Naive thymus-derived CD8-positive, alpha-beta T cell (primary cell): ENCODE measurements at places on chromosomes 7 and 10.

DNA sequence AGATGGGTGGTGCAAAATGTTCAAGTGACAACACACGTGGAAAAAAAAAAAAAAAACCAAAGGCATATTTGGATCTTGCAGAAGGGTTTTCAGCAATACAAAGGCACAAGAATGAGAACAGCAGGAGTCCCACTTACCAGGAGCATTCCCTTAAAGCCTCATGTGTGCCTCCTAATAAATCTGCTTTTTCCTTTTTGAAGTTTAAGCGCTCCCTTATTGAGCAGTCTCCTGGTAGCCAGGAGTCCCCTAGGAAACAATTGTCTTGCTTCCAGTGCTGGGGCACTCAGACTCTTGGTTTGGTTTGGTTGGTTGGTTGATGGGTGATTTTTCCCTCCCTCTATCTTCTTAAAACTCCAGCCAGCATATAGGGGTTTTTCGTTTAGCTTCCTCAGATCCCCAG, 321.8 kb upstream of the NFE2L3 start:
- DNase-seq = no peak

DNA sequence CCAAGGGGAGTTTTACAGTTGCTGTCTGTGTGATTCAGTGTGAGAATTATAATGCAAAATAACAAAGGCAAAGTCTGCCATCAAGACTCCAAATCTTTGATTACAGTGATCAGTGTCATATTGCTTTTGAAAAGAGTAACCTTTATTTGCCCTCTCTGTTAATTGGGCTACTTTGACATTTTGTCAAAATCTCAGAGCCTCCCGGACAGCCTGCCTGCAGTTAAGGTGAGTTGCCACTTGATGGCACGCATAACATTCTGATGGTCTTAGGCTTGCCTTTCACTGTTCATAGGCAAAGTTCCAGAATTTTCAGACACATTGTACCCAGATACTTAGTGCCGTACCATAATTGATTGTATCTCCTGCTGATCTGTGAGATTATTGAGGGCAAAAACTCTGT, 253.5 kb downstream of the ABCA13 start:
- DNase-seq = no peak

DNA sequence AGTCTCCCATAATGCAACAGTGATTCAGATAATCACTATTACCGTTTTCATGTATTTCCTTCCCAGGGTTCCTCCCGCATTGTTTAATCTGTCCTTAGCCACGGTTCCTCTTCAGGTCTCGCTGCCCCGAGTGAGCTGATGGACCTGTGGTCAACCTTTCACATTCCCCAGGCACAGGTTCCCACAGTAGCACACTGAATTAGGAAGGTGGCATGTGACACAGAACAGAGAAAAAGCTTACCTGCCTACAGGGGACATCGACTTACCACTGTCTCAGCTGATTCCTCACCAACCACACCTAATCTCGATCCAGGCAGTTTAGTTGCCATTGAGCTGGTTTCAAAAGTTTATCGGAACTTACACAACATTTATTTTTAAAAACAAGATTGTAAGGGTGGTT, 72.2 kb downstream of the MTURN start:
- no peak for DNase-seq

DNA sequence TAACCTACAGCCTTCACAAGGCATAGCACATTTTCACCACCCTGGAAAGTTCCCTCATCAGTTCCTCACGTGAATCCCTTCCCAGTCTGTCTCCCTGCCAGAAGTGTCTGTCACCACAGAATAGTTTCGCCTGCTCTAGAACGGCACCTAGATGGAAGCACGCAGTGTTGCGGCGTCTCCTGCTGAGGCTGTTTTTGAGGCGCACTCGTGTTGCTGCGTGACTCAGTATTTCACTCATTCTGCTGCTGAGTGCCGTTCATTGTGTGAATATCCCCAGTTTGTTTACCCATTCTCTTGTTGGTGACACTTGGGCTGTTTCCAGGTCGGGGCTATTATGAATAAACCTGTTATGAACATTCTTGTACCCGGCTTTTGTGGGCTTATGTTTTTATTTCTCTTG, 12.8 kb downstream of the NOS3 start:
- DNase-seq = no peak

GRCh38 chr10:101063050-101063525, 1.3 kb downstream of the KAZALD1 start:
- DNase-seq = no peak

GRCh38 chr7:115449689-115450088, 527.8 kb downstream of the MDFIC start:
- DNase-seq = no peak

DNA sequence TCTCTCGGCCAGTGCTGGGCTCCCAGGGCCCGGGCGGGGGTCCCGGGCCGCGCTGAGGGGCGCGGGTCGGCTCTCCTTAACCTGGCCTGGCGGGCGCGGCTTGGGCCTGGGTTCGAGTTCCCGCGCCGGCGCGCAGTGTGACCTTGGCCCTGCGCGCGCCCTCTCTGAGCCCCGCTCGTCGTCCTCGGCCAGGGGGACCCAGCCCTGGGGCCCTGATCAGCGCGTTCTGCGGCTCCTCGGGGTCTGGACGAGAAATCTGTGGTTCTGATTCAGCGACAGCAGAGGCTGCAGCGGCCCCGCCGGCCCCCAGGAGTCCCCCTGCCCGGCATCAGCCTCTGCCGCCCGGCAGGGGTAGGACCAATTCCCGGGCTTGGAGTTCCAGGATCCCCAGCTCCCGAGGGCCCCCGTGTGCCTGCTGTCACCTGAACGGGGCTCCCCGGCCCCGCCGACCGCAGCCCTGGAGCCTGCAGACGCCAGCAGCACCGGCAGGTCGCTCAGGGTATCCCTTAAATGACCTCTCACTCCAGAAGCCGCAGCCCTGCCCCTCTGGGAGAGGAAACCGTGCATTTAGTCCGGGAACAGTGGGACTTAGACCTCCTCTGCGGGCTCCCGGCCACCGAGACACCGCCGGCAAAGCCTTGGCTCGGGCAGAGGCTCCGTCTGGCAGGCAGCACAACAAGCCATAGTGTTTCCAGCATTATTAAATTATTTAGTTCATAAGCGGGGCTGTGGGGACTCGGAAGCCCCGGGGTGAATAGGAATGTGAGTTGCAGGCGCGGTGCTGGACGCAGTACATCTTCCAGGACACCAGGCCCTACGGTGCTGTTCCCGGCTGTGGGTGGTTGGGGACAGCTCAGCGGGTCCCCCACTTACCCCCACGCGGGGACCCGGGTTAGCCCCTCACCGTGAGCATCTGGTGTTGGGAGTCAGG, 572 bp downstream of the CHST12 start:
- no peak for DNase-seq

GRCh38 chr7:22219739-22220493, 137.0 kb downstream of the RAPGEF5 start:
- no peak for DNase-seq

DNA sequence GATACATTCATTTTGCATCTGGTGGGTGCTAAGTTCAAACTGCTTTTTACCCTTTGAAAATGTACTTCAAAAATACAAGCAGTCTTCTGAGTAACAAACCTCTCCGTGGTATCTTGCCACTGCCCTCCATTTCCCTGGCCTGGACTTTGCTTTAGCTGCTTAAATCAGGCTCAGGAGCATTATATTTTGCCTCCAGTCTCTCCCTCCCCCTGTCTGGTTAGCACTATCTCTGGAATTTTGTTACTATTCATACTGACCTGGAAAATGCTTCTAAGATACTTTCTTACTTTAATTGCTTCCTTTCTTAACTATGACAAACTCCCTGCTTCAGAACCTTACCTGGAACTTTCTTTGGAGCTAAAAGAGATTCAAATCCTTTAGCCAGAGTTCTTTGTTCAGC, 369.8 kb downstream of the GFRA1 start:
- DNase-seq = no peak

DNA sequence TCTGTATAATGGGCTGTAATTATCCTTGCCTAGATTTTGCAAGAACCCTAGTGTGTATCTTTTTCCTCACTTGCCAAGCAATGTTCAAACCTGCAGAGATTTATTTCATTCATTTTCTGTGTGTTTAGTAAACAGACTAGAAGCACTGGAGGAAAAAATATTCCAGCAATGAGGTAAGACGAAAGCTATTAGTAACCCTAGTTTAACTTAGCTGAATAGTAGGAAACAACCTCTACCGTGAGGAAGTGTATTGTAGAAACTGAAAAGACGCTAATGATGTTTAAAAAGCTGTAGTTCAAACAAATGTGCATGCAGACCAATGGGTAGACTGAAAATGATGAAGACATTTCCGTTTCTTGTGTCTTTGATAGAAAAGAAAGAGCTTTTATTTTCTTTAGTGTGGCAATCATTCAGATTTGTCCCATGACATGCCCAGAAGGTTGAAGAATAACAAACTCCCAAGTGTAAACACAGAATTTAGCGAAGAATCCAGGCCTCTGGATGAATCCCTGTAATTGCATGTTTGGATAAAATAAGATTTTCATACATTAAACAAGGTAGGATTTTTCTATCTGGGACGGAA, 20.7 kb downstream of the CAV1 start:
- DNase-seq = no peak

- no peak for DNase-seq
These were observed 135.2 kb downstream of the RGS10 start for GRCh38 chr10:119407254-119407777.

GRCh38 chr10:45354261-45354660, 19.8 kb upstream of the ALOX5 start:
- no peak for DNase-seq

GRCh38 chr7:139598642-139599041, 75.2 kb downstream of the CLEC2L start:
- DNase-seq = no peak

GRCh38 chr10:79355420-79356017, 8.2 kb downstream of the PPIF start:
- no peak for DNase-seq

- DNase-seq = no peak
These were observed 56.4 kb downstream of the BBS9 start for GRCh38 chr7:33185786-33186185.

- DNase-seq = no peak
These were observed 108.6 kb upstream of the SLC13A1 start for GRCh38 chr7:123308254-123308951.

- DNase-seq = no peak
These were observed 4.3 kb upstream of the TECTB start for GRCh38 chr10:112278871-112279270.

- no peak for DNase-seq
These were observed 20.3 kb downstream of the CHAT start for GRCh38 chr10:49634069-49634660.

DNA sequence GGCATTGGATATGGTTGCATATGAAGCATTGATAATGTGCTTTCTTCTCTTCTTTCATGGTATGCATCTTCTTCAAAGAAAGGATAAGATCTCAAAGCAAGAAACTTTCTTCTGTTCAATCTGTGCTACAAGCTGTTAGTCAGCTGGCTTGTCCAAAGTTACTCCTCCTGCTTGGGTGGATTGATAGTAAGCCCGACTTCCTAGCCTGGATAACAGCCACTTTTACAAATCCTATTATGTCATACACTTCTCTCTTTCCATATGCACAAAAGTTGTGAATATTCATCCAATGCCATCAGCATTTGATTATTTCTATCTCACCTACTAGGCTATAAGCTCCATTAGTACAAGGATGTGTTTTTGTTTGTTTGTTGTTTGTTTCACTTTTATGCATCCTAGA, 891.0 kb upstream of the SORCS1 start:
- DNase-seq = no peak

GRCh38 chr10:127922206-127922605, 15.3 kb downstream of the PTPRE start:
- no peak for DNase-seq

DNA sequence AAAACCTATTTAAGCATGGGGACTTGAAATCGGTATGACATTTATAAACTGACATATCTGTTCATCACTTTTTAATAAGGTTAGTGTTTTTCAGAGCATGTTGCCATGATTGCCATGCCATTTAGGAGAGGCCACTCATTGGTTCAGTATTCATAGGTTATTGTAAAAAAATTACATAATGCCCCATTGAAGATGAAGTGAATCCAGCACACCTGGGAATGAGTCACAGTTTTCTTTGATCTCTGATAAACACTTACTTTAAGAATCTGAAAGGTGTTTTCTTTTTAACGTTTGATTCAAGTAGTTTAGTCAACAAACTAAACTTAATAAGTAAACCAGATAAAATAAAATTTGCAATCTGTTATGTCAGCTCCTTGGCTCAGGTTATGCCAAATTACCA, 278.3 kb downstream of the ARL4A start:
- no peak for DNase-seq

- no peak for DNase-seq
These were observed 205.1 kb upstream of the CXCL12 start for GRCh38 chr10:44589944-44590449.

- DNase-seq = no peak
These were observed 75.0 kb downstream of the ZWINT start for GRCh38 chr10:56286096-56286495.

DNA sequence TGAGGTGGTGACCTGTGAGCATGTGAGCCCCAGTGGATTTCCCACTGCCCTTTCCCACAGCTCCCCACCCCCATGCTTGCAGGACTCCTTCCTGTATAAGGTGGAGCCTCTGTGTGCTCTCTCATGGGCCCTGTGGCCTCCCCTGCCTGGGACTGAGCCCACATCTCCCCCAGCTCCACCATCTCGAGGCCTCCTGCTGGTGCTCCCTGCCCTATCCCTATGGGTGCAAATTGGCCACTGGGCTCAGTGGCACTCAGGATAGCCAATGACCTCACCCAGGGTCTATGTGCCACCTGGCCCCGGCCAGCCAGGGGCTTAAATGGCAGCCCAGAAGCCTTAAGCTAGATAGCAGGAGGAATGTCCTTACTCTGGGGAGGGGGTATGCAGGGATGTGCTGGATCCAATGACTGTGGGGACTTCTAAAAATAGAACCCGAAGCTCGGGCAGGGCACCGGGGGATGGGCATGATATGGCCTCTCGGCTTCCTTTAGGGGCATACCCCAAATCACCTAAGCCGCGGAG, 2.0 kb downstream of the LDB3 start:
- no peak for DNase-seq

DNA sequence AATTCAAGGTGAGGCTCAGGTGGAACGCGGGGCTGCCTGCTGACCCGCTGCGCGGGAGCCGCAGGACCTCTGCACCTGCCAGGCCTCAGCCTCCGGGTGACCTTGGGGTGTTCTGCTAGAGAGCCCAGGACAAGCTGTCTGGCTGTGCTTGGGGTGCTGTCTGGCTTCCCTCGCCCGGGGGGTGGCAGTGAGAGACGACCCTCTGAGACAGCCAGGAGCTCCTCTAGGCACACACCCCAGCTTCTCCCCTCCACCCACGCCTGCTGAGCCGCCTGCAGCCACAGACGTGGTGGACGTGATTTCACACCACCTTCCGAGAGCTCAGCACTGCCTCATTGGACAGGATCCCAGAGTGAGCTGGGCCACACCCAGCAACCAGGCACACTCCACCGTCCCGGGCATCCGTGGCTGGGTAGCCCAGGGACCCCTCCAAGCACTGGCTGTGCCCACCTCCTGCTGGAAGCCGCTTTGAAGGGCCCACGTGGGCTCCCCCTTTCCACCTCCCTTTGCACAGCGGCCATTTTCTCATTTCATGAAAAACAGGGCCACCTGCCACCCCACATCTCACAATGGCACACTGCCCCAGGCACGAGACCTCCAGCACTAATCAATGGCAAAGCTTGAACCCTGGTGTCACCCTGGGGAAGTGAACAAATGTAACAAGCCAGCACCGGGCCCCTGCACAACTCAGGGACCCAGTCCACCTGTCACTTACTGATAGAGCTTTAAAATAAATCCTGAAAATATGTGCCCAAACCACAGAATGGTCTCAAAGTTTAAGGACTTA, 35.0 kb downstream of the ZFAND2A start:
- no peak for DNase-seq

GRCh38 chr10:37703833-37704382, 153.5 kb downstream of the ZNF248 start:
- no peak for DNase-seq

- peak; percentile 91 for DNase-seq
These were observed 9.7 kb upstream of the ZFAND2A start for GRCh38 chr7:1169409-1170368.
